Activated CD4-positive, alpha-beta T cell treated with anti-CD3 and anti-CD28 coated beads, Interleukin-2, amount 10 ng/mL, durations not matched to agents 24 days and 14 days (primary cell): ENCODE measurements at places on chromosomes 12 and 14. TPM values are rescaled to one million over a fixed set of nuclear protein-coding genes. Genes with fewer than 3 reads are reported as not detected.

DNA sequence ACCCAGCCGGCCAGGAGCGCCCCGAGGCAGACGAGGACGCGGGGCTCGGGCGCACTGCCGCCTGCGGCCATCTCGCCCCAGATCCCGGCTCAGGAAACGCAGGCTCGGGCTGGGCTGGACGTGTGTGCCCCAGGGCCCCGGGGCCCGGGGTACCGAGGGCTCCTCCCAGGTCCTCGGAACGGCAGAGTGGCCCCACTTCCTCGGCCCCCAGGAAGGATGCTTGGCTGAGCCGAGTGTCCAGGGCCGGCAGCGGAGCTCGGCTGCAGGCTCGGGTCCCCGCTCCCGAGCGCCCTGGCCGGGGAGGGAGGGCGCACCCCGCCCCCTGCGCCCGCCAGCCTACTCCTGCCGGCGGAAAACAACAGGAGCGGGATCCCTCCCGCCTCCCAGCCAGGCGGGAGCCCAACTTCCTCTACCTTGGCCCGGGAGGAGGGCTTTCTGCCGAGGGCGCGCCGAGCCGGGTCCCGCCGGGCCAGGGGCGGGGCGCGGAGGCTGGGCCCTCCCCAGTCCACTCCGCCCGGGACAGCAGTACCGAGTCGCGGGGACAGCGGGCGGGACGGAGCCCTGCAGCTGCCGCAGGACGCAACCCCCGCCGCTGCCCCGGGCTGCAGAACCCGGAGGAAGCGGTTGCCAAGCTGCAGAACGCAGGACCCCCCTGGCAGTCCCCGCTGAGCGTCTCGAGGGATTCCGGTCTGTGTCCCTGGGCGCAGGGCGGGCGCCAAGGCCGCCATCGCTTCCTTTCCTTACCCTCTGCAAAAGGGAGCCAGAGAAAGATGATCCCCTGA is at the start of gene VSIG10:
TSS of gene VSIG10 (minus strand) at position 411 of the 782 bp plus-strand sequence. CDS start at position 71, 340 bp downstream.
- H3K36me3 ChIP-seq: no peaks in the 10 kb centered on the region
- H3K27ac ChIP-seq: peak within 1 kb of the TSS; percentile 78
- peak; percentile 80 for DNase-seq
- H3K4me1 ChIP-seq: peaks cover 5% of the 10 kb centered on the region

Gene EPYC
- total RNA-seq: not detected in 2 replicates

DNA sequence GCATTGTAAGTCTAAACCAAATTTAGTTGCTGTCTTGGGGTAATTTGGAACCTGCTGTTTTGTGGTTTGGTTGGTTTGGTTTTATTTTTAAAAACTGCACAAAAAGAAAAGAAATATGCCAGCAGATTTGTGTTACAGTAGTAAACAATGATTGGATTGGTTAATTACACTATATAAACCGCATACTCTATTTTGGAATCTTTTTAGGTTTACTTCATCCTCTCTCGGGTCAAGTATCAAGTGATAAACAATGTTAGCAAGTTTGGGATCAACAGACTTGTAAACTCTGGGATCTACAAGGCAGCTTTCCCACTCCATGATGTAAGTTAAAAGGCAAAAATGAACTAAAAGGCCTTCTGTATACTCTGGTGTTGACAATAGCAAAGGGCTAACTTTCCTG is 132.4 kb downstream of the ANO6 start:
- no peak overlapping the region for H3K4me3 ChIP-seq
- H3K36me3 ChIP-seq: peaks cover 48% of the 10 kb centered on the region
- H3K4me1 ChIP-seq: peaks cover 2% of the 10 kb centered on the region
- H3K27me3 ChIP-seq: no peaks in the 10 kb centered on the region
- no peak for DNase-seq

Gene PLCZ1
- not detected in 2 replicates for total RNA-seq

- H3K27ac ChIP-seq: no peak overlapping the region
- no peak for DNase-seq
- H3K4me1 ChIP-seq: no peaks in the 10 kb centered on the region
- H3K4me3 ChIP-seq: no peak overlapping the region
- H3K36me3 ChIP-seq: no peaks in the 10 kb centered on the region
- peaks cover 4% of the 10 kb centered on the region for H3K27me3 ChIP-seq
These were observed 315.6 kb upstream of the ATP2B1 start for GRCh38 chr12:90024262-90024661.

DNA sequence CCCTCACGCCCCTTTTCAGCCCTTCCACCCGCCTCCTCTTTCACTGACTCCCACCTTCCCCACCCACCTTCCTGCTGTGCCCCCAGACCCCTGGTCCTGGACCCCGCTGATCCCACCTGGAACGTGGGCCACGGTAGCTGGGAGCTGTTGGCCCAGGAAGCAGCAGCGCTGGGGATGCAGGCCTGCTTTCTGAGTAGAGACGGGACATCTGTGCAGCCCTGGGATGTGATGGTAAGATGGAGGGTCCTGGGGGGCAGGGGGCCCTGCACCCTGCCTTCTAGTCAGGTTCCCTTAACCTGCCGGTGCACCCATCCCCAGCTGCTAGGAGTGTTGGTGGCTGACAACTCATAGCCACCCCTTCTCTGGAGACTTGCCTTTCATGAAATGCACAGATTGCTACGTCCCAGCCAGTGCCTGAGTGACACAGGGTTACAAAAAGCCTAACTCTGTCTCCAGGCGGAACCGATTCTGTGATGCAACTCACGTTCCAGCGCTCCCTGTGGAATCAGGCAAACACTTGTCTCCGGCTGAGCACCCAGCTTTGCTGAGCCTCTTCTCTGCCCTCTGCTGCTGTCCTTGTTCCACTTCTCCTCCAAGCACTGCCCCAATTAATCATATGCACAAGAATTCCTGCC is 15.0 kb upstream of the OAS2 start:
- H3K4me1 ChIP-seq: peaks cover 17% of the 10 kb centered on the region
- no peak overlapping the region for H3K27ac ChIP-seq
- H3K27me3 ChIP-seq: no peaks in the 10 kb centered on the region
- DNase-seq: no peak

Gene LIN7A
- 0.31 and 0.51 TPM in 2 replicates for total RNA-seq

Gene PEX5
- 36.7 and 42.5 TPM in 2 replicates for total RNA-seq

Gene FBXL14
- total RNA-seq: 17.4 and 18.8 TPM in 2 replicates

Gene CACNA1C
- 0.07 TPM in 2 replicates for total RNA-seq

DNA sequence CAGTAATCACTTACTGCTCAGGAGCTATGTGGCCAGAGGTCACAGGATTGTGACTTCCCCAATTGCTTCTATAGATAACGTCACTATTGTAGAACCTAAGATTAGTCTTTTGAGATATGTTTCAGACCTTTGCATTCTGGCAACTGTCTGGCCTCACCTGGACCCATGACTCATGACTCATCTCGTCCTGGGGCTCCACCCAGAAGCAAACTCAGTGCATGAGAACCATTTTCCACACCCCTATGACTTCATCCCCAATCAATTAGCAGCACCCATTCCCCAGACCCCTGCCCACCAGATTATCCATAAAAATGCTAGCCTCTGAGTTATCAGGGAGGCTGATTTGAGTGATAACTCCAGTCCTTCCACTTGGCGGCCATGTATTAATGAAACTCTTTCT is 186.9 kb downstream of the EMP1 start:
- H3K36me3 ChIP-seq: no peaks in the 10 kb centered on the region
- no peaks in the 10 kb centered on the region for H3K4me1 ChIP-seq
- H3K27ac ChIP-seq: no peak overlapping the region
- DNase-seq: no peak
- no peak overlapping the region for H3K4me3 ChIP-seq

DNA sequence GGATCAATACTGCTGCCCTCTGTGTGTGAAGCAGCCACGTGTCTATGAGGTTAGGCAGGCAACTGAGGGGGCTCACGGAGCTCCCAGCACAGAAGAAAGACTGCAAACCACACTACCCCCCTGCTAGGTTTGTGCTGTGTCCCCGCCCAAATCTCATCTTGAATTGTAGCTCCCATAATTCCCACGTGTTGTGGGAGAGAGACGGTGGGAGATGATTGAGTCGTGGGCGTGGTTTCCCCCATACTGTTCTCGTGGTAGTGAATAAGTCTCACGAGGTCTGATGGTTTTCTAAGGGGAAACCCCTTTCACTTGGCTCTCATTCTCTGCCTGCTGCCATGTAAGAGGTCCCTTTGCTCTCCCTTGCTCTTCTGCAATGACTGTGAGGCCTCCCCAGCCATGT is 68.6 kb downstream of the ACTN1 start:
- DNase-seq: no peak
- H3K4me3 ChIP-seq: no peak overlapping the region
- H3K36me3 ChIP-seq: peaks cover 6% of the 10 kb centered on the region
- no peak overlapping the region for H3K27ac ChIP-seq
- H3K27me3 ChIP-seq: no peaks in the 10 kb centered on the region
- H3K4me1 ChIP-seq: peaks cover 11% of the 10 kb centered on the region

DNA sequence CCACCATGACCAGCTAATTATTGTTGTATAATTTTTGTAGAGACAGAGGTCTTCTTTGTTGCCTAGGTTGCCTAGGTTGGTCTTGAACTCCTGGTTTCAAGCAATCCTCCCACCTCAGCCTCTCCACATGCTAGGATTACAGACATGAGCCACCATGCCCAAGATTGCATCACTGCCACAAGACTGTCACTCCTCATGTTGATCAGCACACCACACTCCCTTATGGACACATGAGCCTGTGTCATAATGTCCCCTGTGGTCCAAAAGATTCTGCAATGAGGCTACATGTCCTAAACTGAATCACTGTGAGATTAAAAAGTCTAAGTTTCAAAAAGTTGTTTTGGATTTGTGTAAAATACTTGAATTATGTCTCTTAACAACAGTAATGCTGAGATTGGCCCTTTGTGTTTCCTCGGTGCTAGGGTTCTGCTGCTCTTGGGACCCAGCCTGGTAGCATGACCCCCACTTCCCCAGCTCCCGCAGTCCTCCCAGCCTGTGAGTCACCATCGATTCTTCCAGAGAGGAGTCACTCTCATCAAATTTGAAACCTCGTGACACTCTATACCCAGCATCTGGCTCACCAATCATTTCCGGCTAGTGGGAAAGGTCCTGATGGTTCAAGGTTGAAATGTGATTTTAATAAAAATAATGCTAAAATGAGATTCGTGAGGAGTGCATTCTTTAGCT is 890.9 kb downstream of the VRK1 start:
- no peaks in the 10 kb centered on the region for H3K27me3 ChIP-seq
- no peak overlapping the region for H3K4me3 ChIP-seq
- H3K36me3 ChIP-seq: peaks cover 2% of the 10 kb centered on the region
- DNase-seq: no peak
- H3K4me1 ChIP-seq: peaks cover 9% of the 10 kb centered on the region

DNA sequence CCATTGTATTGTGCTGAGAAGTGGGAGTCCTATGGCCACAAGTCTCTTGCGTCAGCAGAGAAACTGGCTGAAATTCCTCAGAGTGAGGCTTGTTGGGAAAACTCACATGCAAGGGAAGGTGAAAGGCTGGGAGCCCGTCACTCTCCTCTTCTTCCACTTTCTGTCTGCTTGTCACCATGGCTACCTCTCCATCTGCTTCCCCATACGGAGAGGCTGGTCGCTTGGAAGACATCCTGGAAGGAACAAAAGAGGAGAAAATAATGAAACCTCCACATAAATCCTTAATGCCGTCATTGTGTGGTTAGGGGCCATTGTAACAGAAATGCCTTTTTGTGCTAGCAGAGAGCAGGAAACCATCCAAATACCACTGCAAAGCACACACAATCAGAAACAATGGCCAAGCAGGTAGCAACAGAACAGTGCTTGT is 53.7 kb downstream of the SOX5 start:
- no peak for DNase-seq
- H3K4me1 ChIP-seq: no peaks in the 10 kb centered on the region
- H3K4me3 ChIP-seq: no peak overlapping the region
- no peak overlapping the region for H3K27ac ChIP-seq
- no peaks in the 10 kb centered on the region for H3K27me3 ChIP-seq

Gene TESPA1
- 164 and 168 TPM in 2 replicates for total RNA-seq

Gene BIN2
- total RNA-seq: 31.7 and 33.2 TPM in 2 replicates

- no peaks in the 10 kb centered on the region for H3K27me3 ChIP-seq
- H3K36me3 ChIP-seq: peaks cover 30% of the 10 kb centered on the region
- DNase-seq: no peak
- H3K4me1 ChIP-seq: peaks cover 8% of the 10 kb centered on the region
- no peak overlapping the region for H3K27ac ChIP-seq
- no peak overlapping the region for H3K4me3 ChIP-seq
These were observed 7.4 kb downstream of the RPL6 start for GRCh38 chr12:112401903-112402498.

Gene HOTAIR
- total RNA-seq: not detected in 2 replicates

Gene HOXC4
- total RNA-seq: not detected in 2 replicates

Gene CDCA3
- 32.6 and 33.7 TPM in 2 replicates for total RNA-seq

Gene LRP1-AS
- not detected in 2 replicates for total RNA-seq

GRCh38 chr12:103548622-103549601 is 38.2 kb upstream of the STAB2 start:
- H3K4me3 ChIP-seq: no peak overlapping the region
- DNase-seq: peak; percentile 91
- peaks cover 3% of the 10 kb centered on the region for H3K4me1 ChIP-seq
- H3K36me3 ChIP-seq: no peaks in the 10 kb centered on the region
- H3K27me3 ChIP-seq: peaks cover 11% of the 10 kb centered on the region
- H3K27ac ChIP-seq: no peak overlapping the region
